ENCODE measurements at places on chromosomes 12 and 14.

- no peak for DNase-seq
Observed at GRCh38 chr12:42976620-42977019, 387.1 kb upstream of the PRICKLE1 start.

- DNase-seq: no peak
Observed at GRCh38 chr14:95381726-95382125, 62.0 kb upstream of the CLMN start.

- DNase-seq: no peak
Observed at GRCh38 chr12:66668311-66668710, 10.6 kb downstream of the GRIP1 start.

- no peak for DNase-seq
Observed at GRCh38 chr12:34289431-34290380, 267.4 kb downstream of the ALG10 start.

DNA sequence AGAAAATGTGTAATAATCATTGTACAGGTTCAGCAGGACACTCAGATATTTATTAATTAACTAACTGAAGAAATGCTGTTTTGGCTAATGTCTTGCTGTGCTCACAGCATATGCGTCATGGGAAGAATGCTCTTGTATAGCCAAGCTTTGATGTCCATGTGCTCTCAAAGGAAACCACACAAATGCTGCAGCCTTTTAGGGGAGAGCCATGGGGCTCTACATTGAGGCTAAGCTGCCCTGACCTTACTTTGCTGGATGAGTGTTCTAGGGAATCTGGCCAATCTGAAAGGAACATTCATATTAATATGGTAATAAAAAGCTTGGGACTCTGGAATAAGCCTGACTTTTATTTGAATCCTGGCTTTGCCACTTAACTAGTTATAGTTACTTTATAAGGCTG is 9.5 kb upstream of the CRADD start:
- no peak for DNase-seq

DNA sequence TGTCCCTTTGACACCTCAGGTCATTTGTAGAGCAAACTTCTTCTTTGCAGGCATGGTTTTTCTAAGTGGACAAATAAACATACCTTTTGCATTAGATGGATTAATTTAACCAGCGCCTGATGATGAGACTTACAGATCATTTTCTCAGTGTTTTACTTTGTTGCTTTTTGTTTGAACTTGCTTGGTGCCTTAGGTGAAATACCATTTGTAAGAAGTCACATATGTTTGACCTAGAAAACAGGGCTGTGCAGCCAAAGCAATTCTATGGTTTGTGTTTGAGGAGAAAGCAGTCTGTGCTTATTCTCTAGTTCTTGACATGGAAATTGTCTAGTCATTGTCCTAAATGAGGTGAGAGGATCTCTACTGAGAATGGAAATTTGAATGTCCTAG is 111.1 kb downstream of the DIP2B start:
- DNase-seq: no peak

GRCh38 chr14:64720131-64720576 is 15.9 kb downstream of the PLEKHG3 start:
- no peak for DNase-seq

- no peak for DNase-seq
Observed at GRCh38 chr12:102509123-102509626, 28.8 kb upstream of the IGF1 start.

- DNase-seq: no peak
Observed at GRCh38 chr12:10310926-10311720, 3.5 kb downstream of the KLRD1 start.

DNA sequence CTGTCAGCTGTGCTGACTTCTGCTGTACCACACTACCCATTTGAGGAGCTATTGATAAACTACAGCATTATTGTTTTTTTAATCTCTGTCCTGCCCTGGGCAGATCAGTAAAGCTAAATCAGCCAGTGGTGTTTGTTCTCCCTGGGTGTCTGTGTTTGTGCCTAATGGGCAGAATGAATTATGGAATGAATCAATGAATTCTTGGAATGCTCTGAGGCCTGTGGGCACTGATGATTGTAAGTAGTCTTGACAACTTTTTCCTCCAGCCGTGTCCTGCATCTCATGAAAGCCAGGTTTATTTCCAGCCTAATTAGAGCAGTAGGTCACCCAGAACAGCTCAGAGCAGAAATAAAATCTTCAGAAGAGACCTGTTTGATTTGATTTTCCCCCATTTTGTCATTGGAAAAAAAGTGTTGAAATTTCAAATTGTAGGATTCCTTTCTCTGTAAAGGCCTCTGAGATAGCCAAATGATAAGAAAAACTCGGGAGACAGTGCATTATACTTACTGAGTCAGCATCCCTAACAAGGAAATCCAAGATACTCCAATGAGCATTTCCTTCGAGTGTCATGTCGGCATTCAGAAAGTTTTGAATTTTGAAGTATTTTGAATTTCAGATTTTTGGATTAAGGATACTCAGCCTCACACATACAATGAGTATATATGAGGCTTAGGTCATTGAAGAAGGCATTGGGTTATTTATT is 19.4 kb upstream of the EVL start:
- DNase-seq: no peak

GRCh38 chr14:60315196-60315990 is 66.4 kb downstream of the PPM1A start:
- DNase-seq: no peak

DNA sequence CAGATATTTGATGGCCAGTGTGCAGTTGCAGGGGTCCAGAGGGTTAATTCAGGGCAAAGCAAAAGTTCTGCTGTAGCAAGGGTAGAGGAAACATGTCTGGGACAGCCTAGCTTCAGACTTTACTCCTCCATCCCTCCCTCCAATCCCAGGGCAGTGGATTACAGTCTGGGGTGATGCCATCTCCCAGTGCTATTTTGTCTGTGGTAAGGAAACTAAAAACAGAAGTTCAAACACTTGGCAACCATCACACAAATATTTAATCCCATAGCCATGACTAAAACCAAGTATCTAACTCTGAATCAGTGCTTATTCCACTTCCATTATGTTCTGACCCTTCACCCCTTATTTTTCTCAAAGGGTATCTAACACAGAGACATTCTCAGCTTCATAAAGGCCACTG is 61.8 kb downstream of the PIK3C2G start:
- DNase-seq: no peak

GRCh38 chr12:112382866-112383265 is 635 bp upstream of the HECTD4 start:
- no peak for DNase-seq

DNA sequence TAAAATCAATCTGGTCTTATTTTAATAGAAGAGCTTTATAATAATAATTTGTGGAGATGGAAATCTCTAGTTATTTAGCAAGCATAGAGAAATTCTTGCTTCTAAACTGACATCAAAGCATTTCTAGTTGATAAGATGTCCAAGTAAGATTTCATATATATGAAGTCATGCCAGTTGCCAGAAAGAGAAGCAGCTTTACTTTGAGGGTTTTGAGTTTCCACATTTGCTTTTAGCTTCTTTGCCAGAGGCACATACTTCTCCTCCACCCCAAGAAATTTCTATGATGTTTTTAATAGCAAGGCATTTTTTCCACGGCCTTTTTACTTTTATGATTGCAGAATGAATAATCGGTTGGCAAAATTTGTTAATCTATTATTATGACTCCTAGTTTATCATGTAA is 24.2 kb upstream of the YAF2 start:
- no peak for DNase-seq

DNA sequence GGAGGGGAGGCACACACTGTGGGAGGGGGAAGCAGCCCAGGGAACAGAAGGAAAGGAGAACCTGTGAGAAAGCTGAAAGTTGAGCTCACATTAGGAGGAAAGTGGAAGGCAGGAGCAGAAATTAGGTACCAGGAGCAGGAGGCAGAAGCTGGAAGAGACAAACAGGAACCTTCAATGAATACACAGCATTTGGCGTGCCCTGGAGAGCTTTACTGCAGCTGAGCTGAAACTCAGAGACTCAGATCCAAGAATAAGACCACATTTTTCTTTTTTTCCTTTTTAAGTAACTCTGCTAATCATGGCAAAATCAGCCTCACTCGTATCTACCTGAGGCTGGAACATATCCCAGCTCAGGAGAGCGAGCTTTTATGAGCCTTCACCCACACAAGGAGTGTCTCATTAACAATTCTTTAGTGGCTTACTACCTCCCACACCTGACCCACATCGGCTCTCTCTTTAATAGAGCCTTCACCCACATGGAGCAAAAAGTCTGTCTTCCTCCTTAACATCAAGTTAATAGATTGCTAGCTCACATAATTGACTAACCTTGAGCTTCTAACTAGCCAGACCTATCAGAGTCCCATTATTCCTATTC is 18.2 kb upstream of the CERS5 start:
- no peak for DNase-seq

- no peak for DNase-seq
Observed at GRCh38 chr12:115134298-115134697, 450.3 kb upstream of the TBX3 start.

GRCh38 chr12:11650286-11651281 is 1.1 kb downstream of the ETV6 start:
- DNase-seq: peak; percentile 22

- peak; percentile 22 for DNase-seq
Observed at GRCh38 chr14:53953002-53953827, 3.4 kb downstream of the BMP4 start.

- no peak for DNase-seq
Observed at GRCh38 chr12:122298071-122298748, 31.9 kb upstream of the VPS33A start.

DNA sequence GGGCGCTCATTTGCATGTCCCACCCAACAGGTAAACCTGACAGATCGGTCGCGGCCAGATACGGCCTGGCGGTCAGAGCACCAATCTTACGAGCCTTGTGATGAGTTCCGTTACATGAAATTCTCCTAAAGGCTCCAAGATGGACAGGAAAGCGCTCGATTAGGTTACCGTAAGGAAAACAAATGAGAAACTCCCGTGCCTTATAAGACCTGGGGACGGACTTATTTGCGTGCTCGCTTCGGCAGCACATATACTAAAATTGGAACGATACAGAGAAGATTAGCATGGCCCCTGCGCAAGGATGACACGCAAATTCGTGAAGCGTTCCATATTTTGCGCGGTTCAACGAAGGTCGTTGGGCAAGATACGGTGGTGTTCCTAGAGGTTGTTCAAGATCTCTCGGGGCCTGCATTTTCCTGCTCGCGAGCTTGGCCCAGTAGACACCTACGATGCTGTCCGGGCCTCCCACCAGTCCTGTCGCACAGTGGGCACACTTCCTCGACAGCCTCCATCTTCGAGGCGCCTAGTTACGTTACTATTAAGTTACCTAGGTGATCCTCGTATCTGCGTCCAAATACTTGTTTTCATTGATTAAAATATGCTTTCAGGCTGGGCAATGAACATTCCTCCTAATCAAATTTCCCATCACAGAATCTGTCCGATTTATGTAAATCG is at the start of gene RNU6-7:
TSS of gene RNU6-7 (plus strand) at position 230 of the 675 bp plus-strand sequence.
- DNase-seq: peak; percentile 38

DNA sequence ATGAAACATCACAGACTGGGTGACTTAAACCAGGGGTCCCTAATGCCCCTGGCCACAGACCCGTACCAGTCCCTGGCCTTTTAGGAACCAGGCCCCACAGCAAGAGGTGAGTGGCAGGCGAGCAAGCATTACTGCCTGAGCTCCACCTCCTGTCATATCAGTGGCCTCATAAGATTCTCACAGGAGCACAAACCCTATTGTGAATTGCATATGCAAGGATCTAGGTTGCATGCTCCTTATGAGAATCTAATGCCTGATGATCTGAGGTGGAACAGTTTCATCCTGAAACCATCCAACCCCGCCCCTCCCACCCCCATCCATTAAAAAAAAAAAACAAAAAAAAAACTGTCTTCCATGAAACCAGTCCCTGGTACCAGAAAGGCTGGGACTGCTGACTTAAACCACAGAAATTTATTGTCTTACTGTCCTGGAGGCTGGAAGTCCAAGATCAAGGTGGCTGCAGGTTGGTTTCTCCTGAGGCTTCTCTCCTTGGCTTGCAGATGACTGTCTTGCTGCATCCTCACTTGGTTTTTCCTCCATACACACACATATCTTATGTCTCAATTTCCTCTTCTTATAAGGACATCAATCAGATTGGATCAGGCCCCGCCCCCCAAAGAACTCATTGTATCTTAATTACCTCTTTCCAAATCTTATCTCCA is 235.9 kb downstream of the CHST11 start:
- no peak for DNase-seq

DNA sequence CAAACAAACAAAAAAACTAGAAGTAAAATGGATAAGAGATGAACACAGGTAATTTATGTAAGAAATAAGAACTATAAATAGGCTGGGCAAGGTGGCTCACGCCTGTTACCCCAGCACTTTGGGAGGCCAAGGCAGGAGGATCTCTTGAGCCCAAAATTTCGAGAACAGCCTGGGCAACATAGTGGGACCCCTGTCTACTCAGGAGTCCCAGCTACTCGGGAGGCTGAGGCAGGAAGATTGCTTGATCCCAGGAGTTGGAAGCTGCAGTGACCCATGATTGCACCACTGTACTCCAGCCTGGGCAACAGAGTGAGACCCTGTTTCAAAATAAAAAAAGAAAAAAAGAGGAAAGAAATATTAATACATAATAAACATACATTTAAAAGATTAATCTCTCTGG is 22.7 kb upstream of the ABCD4 start:
- DNase-seq: no peak

- DNase-seq: peak; percentile 77
Observed at GRCh38 chr14:73758392-73759182, 44.4 kb upstream of the PNMA1 start.

- no peak for DNase-seq
Observed at GRCh38 chr12:26204612-26205289, 9.4 kb downstream of the SSPN start.

DNA sequence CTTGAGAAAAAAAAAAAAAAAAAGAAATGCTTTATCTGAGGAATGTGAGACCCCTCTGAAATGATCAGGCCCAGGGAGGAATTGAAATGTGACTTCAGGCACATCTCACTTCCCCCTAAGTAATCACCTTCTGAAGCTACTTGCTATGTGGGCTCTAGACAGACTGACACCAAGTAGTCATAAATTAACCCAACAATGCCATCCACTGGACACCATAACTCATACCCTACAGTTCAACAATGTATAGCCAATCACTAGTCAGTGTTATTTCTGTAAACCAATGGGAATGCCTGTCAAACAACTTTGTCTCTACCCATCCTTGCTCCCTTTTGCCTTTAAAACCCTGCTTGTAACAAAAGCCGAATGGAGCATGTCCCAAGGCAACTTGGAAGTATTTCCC is 182.7 kb upstream of the TMPO start:
- DNase-seq: no peak

DNA sequence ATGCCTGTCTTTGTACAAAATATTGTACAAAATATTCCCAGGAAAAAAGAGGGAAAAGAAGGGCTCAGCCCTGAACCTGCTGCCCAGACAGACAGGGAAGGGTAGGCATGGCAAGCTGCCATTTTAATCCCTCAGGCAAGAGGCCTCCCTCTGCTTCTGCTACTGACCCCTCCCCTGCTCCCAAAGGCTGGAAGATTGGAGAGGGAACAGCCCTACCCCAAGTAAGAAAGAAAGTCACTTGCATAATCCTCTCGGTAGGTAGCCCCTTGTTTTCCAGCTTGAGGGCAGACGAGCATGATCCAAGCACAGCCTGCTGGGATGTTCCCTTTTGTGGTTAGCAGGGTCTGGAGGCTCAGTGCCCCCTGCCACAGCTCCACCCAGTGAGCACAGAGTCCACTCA is 20.7 kb downstream of the ADCY6 start:
- DNase-seq: no peak

- DNase-seq: no peak
Observed at GRCh38 chr12:58435647-58436046, 484.7 kb downstream of the LRIG3 start.

Measured in activated naive CD4-positive, alpha-beta T cell treated with Interleukin-2 at 50 U/mL for 16 hours (primary cell).